ENCODE measurements at places on chromosomes 16 and 17. TPM values are rescaled to one million over a fixed set of nuclear protein-coding genes. Genes with fewer than 3 reads are reported as not detected.

Gene CCDC144A
- 0.05 TPM for total RNA-seq

Gene TPSD1
- not detected for total RNA-seq

Gene MMP15
- total RNA-seq, result 4.8 TPM

Gene ENPP7
- total RNA-seq, result not detected

Gene FSCN2
- 0.46 TPM for total RNA-seq

Gene CRISPLD2
- total RNA-seq, result 0.35 TPM

Gene FGF11
- 1.2 TPM for total RNA-seq

Gene CLEC16A
- 10.8 TPM for total RNA-seq

Gene PRR35
- not detected for total RNA-seq

Gene PIK3R5
- total RNA-seq, result 0.35 TPM

Gene SP6
- 0.02 TPM for total RNA-seq

Gene FBXL16
- 2.0 TPM for total RNA-seq
